Uterine smooth muscle cell (primary cell): ENCODE measurements at places on chromosomes 4 and X. TPM values are rescaled to one million over a fixed set of nuclear protein-coding genes. Genes with fewer than 3 reads are reported as not detected.

The MORC4 gene
- total RNA-seq, result 30.5 and 48.6 TPM in 2 replicates

The PGRMC2 gene
- 15.1 and 27.4 TPM in 2 replicates for total RNA-seq

The PCSK1N gene
- 2.9 TPM in 1 of 2 replicates, not detected in the other for total RNA-seq

The NPY5R gene
- not detected in 2 replicates for total RNA-seq

The ARHGAP4 gene
- 2.7 and 3.6 TPM in 2 replicates for total RNA-seq

The STK32B gene
- 0.50 and 1.1 TPM in 2 replicates for total RNA-seq

The CENPE gene
- 11.9 and 58.4 TPM in 2 replicates for total RNA-seq

The RHOXF1 gene
- total RNA-seq, result not detected in 2 replicates

The LINC00632 gene
- 9.7 and 9.8 TPM in 2 replicates for total RNA-seq

The NALF2 gene
- total RNA-seq, result not detected in 2 replicates

The CFP gene
- 0.12 and 0.55 TPM in 2 replicates for total RNA-seq

The RRH gene
- total RNA-seq, result 0.22 TPM in 1 of 2 replicates, not detected in the other

The SPANXA2 gene
- total RNA-seq, result not detected in 2 replicates

The GAGE13 gene
- total RNA-seq, result not detected in 2 replicates

The CENPVL2 gene
- not detected in 2 replicates for total RNA-seq

The PRDM5 gene
- total RNA-seq, result 23.5 and 25.0 TPM in 2 replicates

The FDCSP gene
- total RNA-seq, result not detected in 2 replicates

The TRIML1 gene
- not detected in 2 replicates for total RNA-seq

The ERAS gene
- not detected in 2 replicates for total RNA-seq

The FANCB gene
- total RNA-seq, result 10.1 and 15.2 TPM in 2 replicates
